ENCODE measurements at places on chromosomes 11 and 22.

- peak; percentile 16 for DNase-seq
These were observed 263.1 kb downstream of the TMEM135 start for GRCh38 chr11:87300640-87301380.

- no peak for DNase-seq
These were observed 3.6 kb downstream of the NEAT1 start for GRCh38 chr11:65425971-65426838.

GRCh38 chr11:130616573-130616972 is 168.1 kb downstream of the ADAMTS15 start:
- DNase-seq: no peak

DNA sequence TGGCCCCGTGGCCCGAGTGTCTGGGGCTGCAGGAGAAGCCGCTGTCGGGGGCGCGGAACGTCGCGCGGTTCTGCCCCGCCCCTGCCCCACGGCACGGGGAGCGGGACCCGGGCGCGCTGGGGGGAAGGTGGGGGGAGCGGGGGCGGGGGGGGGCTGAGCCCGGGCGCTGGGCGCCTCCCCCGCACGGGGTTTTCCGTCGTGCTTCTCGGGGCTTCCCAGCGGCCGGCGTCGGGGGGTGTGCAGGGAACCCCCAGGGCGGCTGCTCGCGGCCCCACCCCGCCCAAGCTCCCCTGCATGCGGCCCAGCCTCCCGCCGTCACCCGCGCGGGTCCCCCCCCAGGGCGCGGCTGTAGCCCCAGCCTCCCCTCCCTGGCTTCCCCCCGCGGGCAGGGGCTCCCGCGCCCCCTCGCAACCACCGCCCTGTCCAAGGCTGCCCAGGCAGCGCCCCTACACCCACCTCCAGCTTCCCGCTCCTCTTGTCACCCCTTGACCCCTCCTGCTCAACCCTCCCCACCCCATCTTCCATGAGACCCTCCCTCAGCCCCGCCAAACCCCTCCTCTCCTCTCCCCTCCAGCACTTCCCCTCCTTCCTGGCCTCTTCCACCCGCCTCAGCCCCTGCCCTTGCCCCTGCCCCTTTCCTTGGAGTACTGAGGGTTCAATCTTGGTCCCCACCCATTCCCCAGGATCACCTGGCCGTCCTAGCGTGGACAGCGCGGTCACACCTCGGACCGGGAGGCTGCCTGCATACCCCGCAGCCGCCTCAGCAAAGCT is 1.7 kb downstream of the IL17REL start:
- no peak for DNase-seq

GRCh38 chr22:20740222-20740951 is 33.5 kb upstream of the SERPIND1 start:
- no peak for DNase-seq

GRCh38 chr11:83355391-83355790 is 69.2 kb upstream of the CCDC90B start:
- DNase-seq: no peak

GRCh38 chr11:115921986-115922385 is 417.8 kb upstream of the CADM1 start:
- no peak for DNase-seq

DNA sequence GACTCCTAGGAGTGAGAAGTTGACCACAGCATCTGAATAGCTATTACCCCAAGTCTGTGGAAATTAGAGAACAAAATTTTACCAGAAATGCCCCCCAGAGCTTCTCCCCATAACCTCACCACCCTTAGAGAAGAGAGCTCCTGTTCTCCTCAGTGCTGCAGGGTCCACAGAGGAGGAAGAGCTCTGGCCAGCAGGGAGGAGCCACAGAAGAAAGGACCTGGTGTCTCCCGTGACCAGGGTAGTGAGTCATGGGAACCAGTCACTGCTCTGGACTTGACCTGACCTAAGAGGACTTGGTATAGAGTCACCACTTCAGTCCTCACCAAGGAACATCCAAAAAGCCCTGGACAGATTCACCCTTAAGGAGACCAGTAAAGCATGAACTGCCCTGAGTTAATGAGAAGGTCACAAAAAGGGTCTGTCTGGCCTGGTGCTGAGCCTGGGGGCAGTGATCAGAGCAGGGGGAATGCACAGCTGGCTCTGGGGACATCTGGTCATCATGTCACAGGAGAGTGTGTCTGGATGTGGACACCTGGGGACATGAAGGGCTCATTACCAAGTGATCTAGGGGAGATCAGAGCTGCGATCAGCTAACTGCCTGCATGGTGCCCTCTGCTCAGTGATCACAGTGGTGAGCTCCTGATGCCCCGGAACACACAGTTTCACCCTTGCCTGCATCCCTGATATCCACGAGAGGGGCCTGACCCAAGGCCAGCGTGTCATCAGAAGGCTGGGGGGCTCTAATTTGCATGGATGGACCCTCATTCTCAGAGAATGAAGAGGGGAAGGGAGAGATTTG is 103.3 kb upstream of the TOP3B start:
- DNase-seq: no peak

DNA sequence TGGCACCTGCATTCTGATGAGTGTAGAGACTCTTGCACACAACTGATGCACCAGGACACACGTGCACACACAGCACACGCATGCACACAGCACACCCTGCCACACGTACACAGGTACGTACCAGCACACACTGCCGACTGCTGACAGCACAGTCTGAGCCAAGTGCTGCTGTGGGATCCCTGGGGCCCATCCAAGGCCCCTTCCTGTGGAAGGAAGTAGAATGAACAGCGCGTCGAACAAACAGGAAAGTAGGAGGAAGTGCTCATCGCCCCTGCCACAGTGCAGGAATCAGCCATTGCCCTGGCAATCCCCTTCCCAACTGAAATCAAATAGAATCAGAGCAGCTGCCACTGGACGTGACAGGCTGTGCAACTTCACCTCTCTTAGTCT is 57.9 kb downstream of the CD82 start:
- no peak for DNase-seq

DNA sequence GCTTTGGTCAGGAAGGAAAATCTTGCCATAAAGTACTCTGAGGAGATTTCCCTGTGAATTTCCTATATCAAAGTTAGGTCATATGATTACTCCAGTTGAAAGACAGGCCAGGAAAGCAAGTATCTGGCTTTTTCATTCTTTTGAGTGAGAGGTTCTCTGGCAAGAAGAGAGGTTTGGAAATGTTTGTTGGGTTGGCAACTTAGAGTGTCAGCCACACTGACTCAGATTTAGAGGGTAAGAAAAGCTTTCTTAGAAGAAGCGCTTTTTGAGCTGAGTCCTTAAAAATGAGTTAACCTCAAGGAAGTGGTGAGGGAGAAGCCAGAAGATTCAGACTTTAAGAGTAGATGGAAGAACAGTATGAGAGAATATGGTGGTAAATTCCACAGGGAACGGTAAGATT is 86.1 kb upstream of the BDNF start:
- DNase-seq: no peak

DNA sequence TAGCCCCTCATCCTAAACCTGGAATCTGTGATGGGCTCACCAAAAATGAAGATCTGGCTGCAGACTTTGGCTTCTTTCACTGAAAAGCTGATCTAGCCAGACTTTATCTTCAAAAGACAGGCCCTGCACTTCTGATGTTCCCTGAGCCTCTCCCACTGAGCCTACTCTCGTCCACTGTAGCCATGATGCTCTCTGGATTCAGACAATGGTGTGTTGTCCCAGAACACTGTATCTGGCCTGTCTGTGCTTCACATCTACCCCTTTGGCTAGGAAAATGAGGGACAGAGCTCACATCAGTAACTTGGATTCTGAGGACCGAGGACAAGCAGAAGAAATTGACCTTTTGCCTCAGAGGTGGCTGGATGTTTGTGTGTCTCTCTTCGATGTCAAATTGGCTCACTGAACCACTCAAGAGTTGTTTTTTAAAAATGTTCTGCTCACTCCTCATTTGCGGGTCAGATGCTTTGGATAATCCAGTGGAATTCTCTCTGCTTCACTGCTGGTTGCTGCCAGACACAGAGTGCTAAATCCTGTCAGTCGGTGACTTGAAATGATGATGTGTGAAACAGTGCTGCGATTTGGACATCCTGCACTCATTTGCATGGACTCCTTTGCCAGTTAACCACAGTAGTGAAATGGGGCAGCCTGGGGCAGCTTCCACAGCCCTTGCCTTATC is 67.5 kb downstream of the ARFGAP2 start:
- no peak for DNase-seq

DNA sequence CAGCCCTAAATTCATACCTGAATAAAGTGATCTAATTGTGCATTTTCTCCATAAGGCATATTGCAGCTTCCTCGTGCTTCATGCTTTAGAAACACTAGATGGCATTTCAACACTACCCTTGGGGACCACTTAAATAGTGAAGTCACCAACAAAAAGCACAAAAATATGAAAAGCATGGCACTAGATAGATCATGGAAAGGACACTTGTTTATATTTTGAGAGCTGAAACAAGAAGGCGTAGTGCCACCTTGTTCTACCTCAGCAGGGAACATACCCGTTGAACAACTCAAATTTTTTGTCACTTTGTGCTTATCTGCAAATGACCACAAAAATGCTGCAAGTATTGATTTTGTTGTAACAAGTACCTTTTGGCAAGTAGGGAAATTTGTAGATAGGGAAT is 8.6 kb downstream of the TBCEL start:
- no peak for DNase-seq

- DNase-seq: no peak
These were observed 13.6 kb upstream of the APOL5 start for GRCh38 chr22:35703861-35704584.

- DNase-seq: no peak
These were observed 56.4 kb downstream of the TRAF6 start for GRCh38 chr11:36453678-36454077.

DNA sequence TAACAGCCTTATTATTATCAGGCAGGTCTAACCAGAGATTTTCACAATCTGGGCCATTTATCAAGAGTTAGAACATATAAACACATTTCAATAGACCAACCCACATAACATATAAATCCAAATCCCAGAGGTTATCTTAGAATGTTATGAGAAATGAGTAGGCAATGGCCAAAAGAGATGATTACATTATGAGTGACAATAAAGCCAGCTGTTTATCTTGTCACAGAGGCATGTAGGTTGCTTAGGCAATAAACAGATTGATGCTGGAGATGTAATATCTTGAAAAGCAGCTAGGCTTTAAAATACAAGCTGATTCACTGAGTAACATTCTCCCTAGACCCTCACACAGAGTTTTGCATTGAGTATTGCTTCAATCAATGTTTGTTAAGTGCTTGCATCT is 148.5 kb upstream of the SESN3 start:
- DNase-seq: no peak

- DNase-seq: no peak
These were observed 157.0 kb downstream of the CCDC34 start for GRCh38 chr11:27205779-27206570.

DNA sequence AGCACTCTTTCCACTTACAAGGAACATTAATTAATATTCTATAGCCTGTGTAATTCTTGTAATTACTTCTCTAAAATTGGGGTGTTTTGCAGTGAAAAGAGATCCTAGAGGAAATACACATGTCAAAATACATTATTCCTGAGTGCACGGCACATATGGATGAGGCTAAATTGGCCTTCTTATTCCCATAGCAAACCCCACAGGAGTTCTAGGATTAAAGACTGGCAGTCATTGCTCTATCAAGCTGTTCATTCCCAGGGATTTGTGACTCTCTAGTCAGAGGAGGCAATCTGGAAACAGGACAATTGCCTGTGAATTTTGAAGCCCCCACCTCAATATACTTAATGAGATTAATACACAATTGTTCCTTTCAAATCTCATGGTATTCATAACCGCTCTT is 145.9 kb upstream of the OPCML start:
- no peak for DNase-seq

DNA sequence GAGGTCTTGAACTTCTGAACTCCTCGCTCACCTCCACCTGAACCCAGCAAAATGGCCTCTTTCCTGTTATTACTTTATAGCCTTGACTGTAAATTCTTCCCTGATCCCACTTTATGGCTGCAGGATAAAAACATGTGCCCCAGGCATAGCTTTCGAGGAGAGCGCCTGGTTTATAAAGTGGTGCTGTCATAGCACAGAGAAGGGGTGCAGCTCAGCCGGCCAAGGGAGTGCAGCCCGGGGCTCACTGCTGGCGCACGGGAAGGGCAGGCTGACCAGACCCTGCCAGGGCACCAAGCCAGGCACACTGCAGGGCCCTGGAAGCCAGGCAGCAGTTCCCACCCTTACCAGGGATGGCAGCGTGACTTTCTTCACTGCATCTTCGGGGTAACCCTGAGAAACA is 50.9 kb downstream of the ISX start:
- no peak for DNase-seq

- no peak for DNase-seq
These were observed 6.3 kb downstream of the MIEF1 start for GRCh38 chr22:39508393-39508792.

GRCh38 chr11:69470301-69470700 is 11.2 kb upstream of the LINC01488 start:
- DNase-seq: no peak

DNA sequence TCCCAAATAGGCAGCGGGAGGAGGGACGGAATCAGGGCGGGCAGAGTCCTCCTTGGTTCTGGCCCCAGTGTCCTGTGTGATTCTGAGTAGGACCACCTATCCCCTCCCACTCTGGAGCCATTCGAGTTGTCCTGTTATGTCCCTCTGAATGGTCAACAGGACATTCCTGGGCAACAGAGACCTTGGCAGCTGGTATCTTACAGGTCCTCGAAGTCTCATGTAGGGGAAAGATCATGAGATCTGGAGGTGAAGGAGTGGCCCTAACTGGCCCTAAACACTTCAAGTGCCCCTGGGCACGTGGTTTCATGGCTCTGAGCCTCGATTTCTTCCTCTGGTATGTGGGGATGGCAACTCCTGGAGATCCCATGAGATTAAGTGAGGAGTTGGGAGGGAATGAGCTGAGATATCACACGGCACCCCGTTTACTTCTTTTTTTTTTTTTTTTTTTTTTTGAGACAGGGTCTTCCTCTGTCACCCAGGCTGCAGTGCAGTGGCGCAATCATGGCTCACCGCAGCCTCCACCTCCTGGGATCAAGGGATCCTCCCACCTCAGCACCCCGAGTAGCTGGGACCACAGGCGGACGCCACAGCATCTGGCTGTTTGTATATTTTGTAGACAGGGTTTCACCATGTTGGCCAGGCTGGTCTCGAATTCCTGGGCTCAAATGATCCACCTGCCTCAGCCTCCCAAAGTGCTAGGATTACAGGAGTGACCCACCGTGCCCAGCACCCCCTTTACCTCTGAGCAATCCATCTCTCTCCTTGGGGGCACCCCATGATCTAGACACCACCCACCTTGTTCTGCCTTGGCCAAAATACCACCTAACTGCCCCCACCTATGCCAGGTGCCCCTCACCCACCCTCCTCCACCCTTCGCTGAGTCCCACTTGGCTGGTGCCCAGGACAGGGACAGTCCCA is 6.8 kb downstream of the LIF start:
- no peak for DNase-seq

- no peak for DNase-seq
These were observed 49.7 kb downstream of the ARRB1 start for GRCh38 chr11:75301601-75302345.

GRCh38 chr11:9875862-9876261 is 212.0 kb downstream of the SWAP70 start:
- no peak for DNase-seq

DNA sequence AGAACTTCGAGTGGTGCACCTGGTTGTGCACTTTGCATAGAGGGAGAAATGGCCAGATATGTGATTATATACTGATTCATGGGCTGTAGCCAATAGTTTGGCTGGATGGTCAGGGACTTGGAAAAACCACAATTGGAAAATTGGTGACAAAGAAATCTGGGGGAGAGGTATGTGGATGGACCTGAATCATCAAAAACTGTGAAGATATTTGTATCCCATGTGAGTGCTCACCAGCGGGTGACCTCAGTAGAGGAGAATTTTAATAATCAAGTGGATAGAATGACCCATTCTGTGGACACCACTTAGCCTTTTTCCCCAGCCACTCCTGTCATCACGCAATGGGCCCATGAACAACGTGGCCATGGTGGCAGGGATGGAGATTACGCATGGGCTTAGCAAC is 48.0 kb upstream of the NARS2 start:
- no peak for DNase-seq
